ENCODE measurements at places on chromosomes 2 and 18.

- no peak for DNase-seq
Measured at GRCh38 chr2:141652308-141652707, 478.5 kb downstream of the LRP1B start.

GRCh38 chr2:219332542-219332941 is at the start of gene RESP18:
Gene RESP18, minus strand, starts transcription at chr2:219332744.
- DNase-seq: no peak

- DNase-seq: no peak
Measured at GRCh38 chr18:33578518-33579348, 714 bp downstream of the ASXL3 start.

GRCh38 chr18:73756256-73757091 is 391.2 kb downstream of the FBXO15 start:
- DNase-seq: no peak

All from stimulated activated CD4-positive, alpha-beta T cell treated with anti-CD3 and anti-CD28 coated beads, Interleukin-15, amount 100 ng/mL, for 48 hours (primary cell).